Mesothelial cell of epicardium (in vitro differentiated cells): ENCODE measurements at places on chromosomes 7 and 10. TPM values are rescaled to one million over a fixed set of nuclear protein-coding genes. Genes with fewer than 3 reads are reported as not detected.

DNA sequence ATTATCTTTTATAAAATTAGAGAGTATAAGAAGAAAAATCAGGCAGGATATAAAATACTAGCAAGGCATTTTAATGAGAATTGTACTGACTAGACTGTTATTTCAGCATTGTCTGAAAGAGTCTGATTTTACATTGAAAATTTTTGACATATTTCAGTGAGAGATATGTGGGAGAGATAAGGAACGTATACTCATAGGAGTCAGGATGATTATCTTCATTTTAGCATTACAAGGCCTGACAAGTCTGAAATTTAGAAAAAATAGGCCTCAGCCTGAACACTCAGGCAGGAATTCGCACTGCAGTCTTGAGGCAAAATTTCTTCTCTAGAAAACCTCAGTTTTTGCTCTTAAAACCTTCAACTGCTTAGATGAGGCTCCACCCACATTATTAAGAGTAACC is 386.0 kb downstream of the HGF start:
- no peaks in the 10 kb centered on the region for H3K27me3 ChIP-seq
- peaks cover 15% of the 10 kb centered on the region for H3K36me3 ChIP-seq

DNA sequence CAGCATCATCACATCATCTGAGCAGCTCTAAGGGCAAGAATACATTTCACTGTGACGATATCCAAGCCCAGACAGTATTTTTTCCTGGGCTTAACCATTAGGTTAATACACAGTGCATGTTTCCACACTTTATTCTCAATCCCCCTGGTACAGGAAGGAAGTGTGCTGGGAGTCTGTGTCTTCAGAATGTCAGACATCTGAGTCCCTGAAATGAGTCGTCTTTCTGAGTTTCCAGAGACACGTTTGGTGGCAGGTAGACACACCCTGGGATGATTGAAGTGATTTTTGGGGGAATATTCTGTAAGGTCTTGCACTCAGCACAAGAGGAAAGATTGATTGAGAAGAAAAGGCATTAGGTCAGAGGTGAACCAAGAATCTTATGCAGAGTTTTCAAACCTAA is 13.1 kb upstream of the SHH start:
- DNase-seq: no peak
- H3K36me3 ChIP-seq: no peaks in the 10 kb centered on the region
- H3K4me3 ChIP-seq: no peak overlapping the region
- no peaks in the 10 kb centered on the region for H3K4me1 ChIP-seq
- no peak overlapping the region for H3K27ac ChIP-seq

DNA sequence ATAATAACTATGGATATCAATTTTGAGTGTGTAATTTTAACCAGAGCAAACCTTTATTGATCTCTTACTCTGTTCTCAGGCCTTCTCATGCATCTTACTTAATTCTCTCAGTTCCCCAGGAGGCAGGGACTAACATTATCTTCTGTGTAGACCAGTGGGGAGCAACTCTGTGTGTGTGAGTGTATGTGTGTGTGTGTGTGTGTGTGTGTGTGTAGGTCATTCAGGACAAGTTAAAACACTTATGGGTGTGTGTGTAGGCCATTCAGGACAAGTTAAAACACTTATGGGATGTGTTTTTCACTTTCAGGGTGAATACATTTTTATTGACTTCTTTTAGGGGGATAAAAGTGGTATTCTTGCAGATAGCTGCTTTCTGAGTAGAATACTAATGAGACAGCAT is 145.0 kb downstream of the ADAM12 start:
- no peak overlapping the region for H3K27ac ChIP-seq
- H3K36me3 ChIP-seq: no peaks in the 10 kb centered on the region
- H3K4me1 ChIP-seq: peaks cover 9% of the 10 kb centered on the region
- H3K27me3 ChIP-seq: no peaks in the 10 kb centered on the region
- no peak for DNase-seq

DNA sequence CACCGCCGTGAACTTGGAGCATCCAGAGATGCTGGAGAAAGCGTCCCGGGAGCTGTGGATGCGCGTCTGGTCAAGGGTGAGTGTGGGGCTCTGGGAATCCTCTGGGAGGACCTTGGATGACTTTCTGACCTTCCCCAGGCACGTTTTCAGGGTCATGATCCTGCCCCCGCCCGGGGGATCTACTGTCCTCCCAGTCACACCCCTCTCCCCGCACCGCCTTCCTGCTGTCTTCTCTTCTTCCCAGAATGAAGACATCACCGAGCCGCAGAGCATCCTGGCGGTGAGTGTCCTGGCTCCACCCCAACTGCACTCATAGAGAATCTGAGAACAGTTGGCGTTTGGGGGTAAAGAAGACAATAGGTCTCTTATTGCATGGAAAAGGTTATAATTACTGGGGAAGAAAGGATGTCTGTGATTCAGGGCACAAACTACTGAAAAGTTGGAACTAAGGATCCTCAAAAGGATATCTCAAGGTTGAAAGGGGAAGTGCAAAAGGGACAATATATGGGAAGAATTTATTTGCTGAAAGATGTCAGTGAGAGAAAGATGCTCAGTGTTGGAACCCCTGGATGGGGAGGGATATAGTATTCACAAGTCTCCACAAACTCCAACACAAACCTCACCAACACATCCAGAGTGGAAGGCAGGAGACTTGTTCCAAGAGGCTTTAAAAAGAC is 1.9 kb downstream of the GSTK1 start:
- peak overlapping the region; percentile 11 for H3K27ac ChIP-seq
- H3K27me3 ChIP-seq: no peaks in the 10 kb centered on the region
- H3K4me3 ChIP-seq: peak overlapping the region; percentile 14
- DNase-seq: no peak
- peaks cover 6% of the 10 kb centered on the region for H3K36me3 ChIP-seq

DNA sequence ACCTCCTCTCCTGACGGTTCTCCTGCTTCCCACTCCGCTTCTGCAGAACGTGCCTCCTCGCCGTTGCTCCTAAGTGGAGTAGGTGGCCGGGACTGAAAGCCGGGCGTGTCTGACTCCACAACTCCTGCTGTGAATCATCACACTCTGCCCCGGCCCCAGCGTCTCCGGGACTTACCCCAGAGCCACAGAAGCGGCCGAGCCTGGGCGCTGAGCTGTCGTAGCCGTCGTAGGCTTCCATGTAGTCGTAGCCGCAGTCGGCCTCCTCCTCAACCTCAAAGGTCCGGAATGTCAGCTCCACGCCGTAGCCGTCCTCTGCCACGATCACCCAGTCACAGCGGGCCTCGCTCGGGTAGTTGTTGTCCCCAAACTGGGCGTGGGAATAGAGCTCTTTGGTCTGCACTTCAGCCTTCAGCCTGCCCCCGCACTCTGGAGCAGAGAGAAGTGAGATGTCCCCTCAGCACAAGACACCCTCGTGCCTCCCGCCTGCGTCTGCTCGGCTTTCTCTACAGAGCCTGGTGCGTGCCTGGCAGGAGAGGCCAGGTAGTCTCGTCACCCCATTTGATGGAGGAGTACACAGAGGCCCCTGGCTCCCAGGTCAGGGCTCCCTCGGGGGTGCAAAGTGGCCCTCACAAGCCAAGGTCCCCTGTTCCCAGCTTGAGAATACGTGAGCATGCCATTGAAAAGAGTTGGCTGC is 11.2 kb upstream of the OPALIN start:
- H3K4me1 ChIP-seq: no peaks in the 10 kb centered on the region
- no peaks in the 10 kb centered on the region for H3K36me3 ChIP-seq
- DNase-seq: no peak

The GPR158 gene
- total RNA-seq: 7.3 to 7.9 TPM (median 7.5 TPM) in 3 replicates

The PPP1R9A gene
- 37.6 to 39.3 TPM (median 38.8 TPM) in 3 replicates for total RNA-seq

The LLCFC1 gene
- not detected in 3 replicates for total RNA-seq

The HK1 gene
- 61.8 to 68.7 TPM (median 65.6 TPM) in 3 replicates for total RNA-seq

The GRM3 gene
- total RNA-seq: not detected in 3 replicates

- H3K27me3 ChIP-seq: peaks cover 62% of the 10 kb centered on the region
- no peak for DNase-seq
- peaks cover 9% of the 10 kb centered on the region for H3K4me1 ChIP-seq
- peak overlapping the region; percentile 0 for H3K27ac ChIP-seq
- H3K4me3 ChIP-seq: peak overlapping the region; percentile 70
Measured at GRCh38 chr10:70673043-70673928, 980 bp downstream of the ADAMTS14 start.

The NPC1L1 gene
- 0.07 to 0.20 TPM in 2 of 3 replicates, not detected in the other for total RNA-seq

GRCh38 chr10:97740613-97741012 is 3.7 kb downstream of the ZFYVE27 start:
- peaks cover 22% of the 10 kb centered on the region for H3K36me3 ChIP-seq
- H3K27ac ChIP-seq: no peak overlapping the region
- peaks cover 6% of the 10 kb centered on the region for H3K27me3 ChIP-seq
- H3K4me1 ChIP-seq: peaks cover 15% of the 10 kb centered on the region

DNA sequence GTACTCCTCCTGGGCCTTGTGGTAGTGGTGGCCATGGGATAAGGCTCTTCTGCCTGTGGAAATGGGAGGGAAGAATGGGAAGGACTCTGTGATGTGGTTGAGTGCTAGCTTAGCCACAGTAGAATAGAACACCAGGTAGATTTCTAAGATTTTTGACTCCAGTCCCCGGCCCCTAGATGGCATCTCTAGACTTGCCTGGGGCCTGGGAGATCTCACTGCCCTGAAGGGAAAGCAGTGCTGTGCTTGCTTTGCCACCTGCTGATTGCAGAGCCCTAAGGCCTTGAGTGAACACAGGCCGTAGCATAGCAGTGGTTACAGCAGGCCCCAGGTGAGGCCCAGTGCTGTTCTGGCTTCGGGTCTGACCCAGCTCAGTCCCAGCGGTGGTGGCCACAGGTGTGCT is 252.0 kb downstream of the TCF7L2 start:
- no peak overlapping the region for H3K27ac ChIP-seq
- H3K36me3 ChIP-seq: peaks cover 7% of the 10 kb centered on the region
- no peak for DNase-seq
- no peaks in the 10 kb centered on the region for H3K4me1 ChIP-seq
- no peaks in the 10 kb centered on the region for H3K27me3 ChIP-seq

- H3K27ac ChIP-seq: no peak overlapping the region
- no peaks in the 10 kb centered on the region for H3K36me3 ChIP-seq
- no peak for DNase-seq
- H3K27me3 ChIP-seq: peaks cover 17% of the 10 kb centered on the region
Measured at GRCh38 chr7:39539816-39540215, 26.4 kb upstream of the YAE1 start.

The SH2B2 gene
- total RNA-seq: 7.9 to 8.2 TPM (median 8.2 TPM) in 3 replicates

GRCh38 chr7:92731335-92732063 is 104.9 kb downstream of the CDK6 start:
- H3K4me1 ChIP-seq: peaks cover 5% of the 10 kb centered on the region
- peaks cover 21% of the 10 kb centered on the region for H3K36me3 ChIP-seq
- no peak overlapping the region for H3K27ac ChIP-seq
- no peak for DNase-seq

The GOLGA7B gene
- total RNA-seq: 0.07 to 0.16 TPM (median 0.09 TPM) in 3 replicates

- no peaks in the 10 kb centered on the region for H3K36me3 ChIP-seq
- no peak overlapping the region for H3K4me3 ChIP-seq
- no peaks in the 10 kb centered on the region for H3K27me3 ChIP-seq
- no peak for DNase-seq
- peaks cover 12% of the 10 kb centered on the region for H3K4me1 ChIP-seq
Measured at GRCh38 chr7:29596593-29597178, 33.1 kb downstream of the PRR15 start.

- no peaks in the 10 kb centered on the region for H3K27me3 ChIP-seq
- H3K27ac ChIP-seq: peak overlapping the region; percentile 60
- no peaks in the 10 kb centered on the region for H3K36me3 ChIP-seq
- DNase-seq: no peak
- H3K4me3 ChIP-seq: no peak overlapping the region
Measured at GRCh38 chr7:27737616-27738015, 2.3 kb upstream of the TAX1BP1 start.

The ZNF425 gene
- total RNA-seq: 7.0 to 7.3 TPM (median 7.2 TPM) in 3 replicates

The PKD1L1 gene
- 0.18 to 0.38 TPM (median 0.36 TPM) in 3 replicates for total RNA-seq
